ENCODE measurements at places on chromosomes 7 and 10. TPM values are rescaled to one million over a fixed set of nuclear protein-coding genes. Genes with fewer than 3 reads are reported as not detected.

GRM8 gene
- not detected for total RNA-seq

- H3K36me3 ChIP-seq = no peaks in the 10 kb centered on the region
- H3K4me3 ChIP-seq = no peak overlapping the region
- H3K4me1 ChIP-seq = no peaks in the 10 kb centered on the region
- no peak for DNase-seq
- H3K27me3 ChIP-seq = no peaks in the 10 kb centered on the region
Measured at GRCh38 chr7:50426280-50427045, 23.7 kb downstream of the FIGNL1 start.

DNA sequence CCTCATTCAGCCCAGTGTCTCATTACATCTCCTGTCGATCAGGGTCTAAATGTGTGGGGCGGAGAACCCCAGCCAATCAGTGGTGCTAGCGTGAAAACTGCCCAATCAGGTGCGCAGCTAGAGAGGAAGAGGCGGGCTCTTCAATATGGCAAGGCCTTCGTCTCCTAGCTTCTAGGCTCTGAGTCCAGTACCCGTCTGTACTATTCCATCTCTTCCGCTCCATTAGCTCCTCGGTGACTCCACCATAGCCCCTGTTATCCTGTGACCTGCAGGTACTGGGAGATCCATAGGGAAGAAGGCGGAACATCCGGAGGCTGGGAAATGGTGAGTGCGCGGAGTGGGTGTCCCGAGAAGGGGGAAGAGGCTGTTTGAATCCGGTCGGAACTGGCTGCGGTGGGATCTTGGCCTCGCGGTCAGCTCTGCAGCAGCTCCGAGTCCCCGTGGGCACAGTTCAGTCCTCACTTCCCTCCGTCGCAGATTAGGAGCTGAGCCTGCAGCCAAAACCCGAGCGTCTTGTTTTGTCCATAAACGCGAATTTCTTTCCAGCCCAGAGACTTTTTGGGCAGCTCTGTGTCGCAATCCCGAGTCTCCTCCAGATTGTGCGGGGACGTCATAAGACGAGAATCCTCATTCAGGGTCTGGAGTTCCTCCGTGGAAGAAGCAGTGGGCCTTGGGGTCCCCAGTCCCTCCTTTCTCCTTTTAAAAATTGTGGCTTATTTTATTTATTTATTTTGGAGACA lies at the start of gene ZNF727:
Gene ZNF727 (plus strand): TSS at position 134 of the 740 bp plus-strand sequence. CDS start 188 bp downstream, at position 322.
- H3K4me3 ChIP-seq = peak within 1 kb of the TSS; percentile 73
- H3K4me1 ChIP-seq = no peaks in the 10 kb centered on the region
- H3K27ac ChIP-seq = peak within 1 kb of the TSS; percentile 78
- DNase-seq = peak; percentile 75
- H3K27me3 ChIP-seq = no peaks in the 10 kb centered on the region
- no peaks in the 10 kb centered on the region for H3K36me3 ChIP-seq

DNA sequence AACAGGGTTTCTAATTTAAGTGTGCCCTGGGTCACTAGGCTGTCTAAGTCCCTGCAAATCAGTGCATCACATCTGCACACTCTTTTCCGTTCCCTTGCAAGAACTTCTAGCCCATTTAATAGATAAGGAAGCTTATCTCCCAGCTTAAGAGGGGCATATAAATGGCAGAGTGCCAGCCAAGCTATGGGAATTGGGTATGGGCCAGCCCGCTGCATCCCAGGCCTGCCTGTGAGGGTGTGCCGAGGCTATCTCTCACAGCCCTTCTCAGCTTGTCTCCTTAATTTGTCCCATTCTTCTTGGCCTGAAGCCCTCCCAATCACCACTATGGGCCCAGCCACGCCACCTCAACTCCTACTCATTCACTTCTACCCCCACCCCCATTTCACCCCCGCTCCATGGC lies 14.7 kb downstream of the AQP1 start:
- H3K4me1 ChIP-seq = peaks cover 16% of the 10 kb centered on the region
- no peak for DNase-seq
- no peaks in the 10 kb centered on the region for H3K27me3 ChIP-seq
- no peak overlapping the region for H3K27ac ChIP-seq
- no peak overlapping the region for H3K4me3 ChIP-seq

EPDR1 gene
- 51.9 TPM for total RNA-seq

GRCh38 chr7:154986200-154986945 lies 16.6 kb downstream of the PAXIP1 start:
- H3K27ac ChIP-seq = no peak overlapping the region
- H3K4me1 ChIP-seq = peaks cover 8% of the 10 kb centered on the region
- no peaks in the 10 kb centered on the region for H3K27me3 ChIP-seq
- H3K36me3 ChIP-seq = no peaks in the 10 kb centered on the region
- no peak for DNase-seq

GRCh38 chr10:77898323-77899079 lies 28.1 kb downstream of the DLG5 start:
- peak overlapping the region; percentile 47 for H3K27ac ChIP-seq
- H3K4me3 ChIP-seq = no peak overlapping the region
- H3K27me3 ChIP-seq = no peaks in the 10 kb centered on the region
- peaks cover 53% of the 10 kb centered on the region for H3K4me1 ChIP-seq
- no peak for DNase-seq
- no peaks in the 10 kb centered on the region for H3K36me3 ChIP-seq

- H3K4me1 ChIP-seq = no peaks in the 10 kb centered on the region
- H3K36me3 ChIP-seq = no peaks in the 10 kb centered on the region
- H3K27me3 ChIP-seq = no peaks in the 10 kb centered on the region
- DNase-seq = no peak
- H3K4me3 ChIP-seq = no peak overlapping the region
Measured at GRCh38 chr7:121966276-121966934, 93.4 kb downstream of the PTPRZ1 start.

MMD2 gene
- total RNA-seq = not detected

RADIL gene
- 2.3 TPM for total RNA-seq

DNA sequence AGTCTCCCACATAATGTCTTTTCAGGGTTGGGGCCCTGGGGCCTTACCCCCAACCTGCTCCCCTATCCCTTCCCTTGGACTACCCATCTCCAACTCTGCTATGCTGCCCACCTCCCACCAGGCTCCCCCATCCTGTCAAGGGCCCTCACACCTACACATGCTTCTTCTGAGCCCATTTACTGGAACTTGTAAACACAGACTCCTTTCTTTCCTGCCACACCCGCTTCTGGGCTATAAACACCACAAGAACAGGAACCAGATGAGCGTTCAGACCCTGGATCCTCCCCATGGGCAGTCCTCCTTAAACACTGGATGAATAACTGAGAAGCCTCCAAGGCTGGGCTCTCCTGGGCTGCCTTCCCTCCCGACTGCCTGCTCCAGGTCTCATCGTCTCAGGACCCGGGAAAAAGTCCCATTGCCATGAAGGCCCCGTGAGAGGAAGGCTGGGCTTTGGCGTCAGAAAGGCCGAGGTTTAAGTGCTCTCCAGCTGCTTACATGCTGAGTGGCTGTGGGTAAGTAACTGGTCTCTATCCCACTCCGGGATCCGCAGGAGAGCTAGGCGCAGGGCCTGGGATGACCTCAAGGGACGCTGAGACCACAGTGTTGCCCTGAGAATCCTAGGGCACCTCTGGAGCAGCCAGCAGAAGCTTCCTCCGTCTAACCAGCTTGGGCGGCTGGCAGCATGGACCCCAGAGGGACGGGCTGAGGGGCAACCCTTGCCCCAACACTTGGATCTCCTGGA lies 15.6 kb upstream of the CRHR2 start:
- no peaks in the 10 kb centered on the region for H3K36me3 ChIP-seq
- H3K27me3 ChIP-seq = no peaks in the 10 kb centered on the region

GRCh38 chr10:98224509-98224908 lies 43.5 kb downstream of the LOXL4 start:
- no peak overlapping the region for H3K4me3 ChIP-seq
- no peaks in the 10 kb centered on the region for H3K36me3 ChIP-seq
- DNase-seq = no peak
- no peaks in the 10 kb centered on the region for H3K27me3 ChIP-seq
- no peak overlapping the region for H3K27ac ChIP-seq
- H3K4me1 ChIP-seq = peaks cover 9% of the 10 kb centered on the region

DNA sequence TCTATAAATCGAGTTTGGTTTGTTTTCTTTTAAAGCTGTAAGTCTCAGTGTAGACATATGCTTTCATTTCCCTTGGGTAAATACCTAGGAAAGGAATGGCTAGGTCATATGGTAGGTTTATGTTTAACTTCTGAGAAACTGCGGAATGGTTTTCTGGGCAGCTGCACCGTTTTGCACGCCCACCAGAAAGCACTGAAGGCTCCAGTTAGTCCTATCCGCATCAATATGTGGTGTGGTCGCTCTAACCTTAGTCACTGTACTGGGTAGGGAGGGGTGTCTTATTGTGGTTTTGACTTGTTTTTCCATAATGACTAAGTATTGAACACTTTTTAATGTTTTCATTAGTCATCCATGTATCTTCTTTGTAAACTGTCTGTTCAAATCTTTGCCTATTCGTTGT lies 279.5 kb upstream of the AKR1E2 start:
- no peaks in the 10 kb centered on the region for H3K4me1 ChIP-seq
- H3K27me3 ChIP-seq = no peaks in the 10 kb centered on the region
- no peak overlapping the region for H3K4me3 ChIP-seq
- no peak overlapping the region for H3K27ac ChIP-seq
- DNase-seq = no peak
- no peaks in the 10 kb centered on the region for H3K36me3 ChIP-seq

GRCh38 chr7:135884495-135885232 lies 92.5 kb downstream of the MTPN start:
- no peaks in the 10 kb centered on the region for H3K36me3 ChIP-seq
- DNase-seq = no peak
- H3K4me1 ChIP-seq = no peaks in the 10 kb centered on the region
- H3K4me3 ChIP-seq = no peak overlapping the region

DNA sequence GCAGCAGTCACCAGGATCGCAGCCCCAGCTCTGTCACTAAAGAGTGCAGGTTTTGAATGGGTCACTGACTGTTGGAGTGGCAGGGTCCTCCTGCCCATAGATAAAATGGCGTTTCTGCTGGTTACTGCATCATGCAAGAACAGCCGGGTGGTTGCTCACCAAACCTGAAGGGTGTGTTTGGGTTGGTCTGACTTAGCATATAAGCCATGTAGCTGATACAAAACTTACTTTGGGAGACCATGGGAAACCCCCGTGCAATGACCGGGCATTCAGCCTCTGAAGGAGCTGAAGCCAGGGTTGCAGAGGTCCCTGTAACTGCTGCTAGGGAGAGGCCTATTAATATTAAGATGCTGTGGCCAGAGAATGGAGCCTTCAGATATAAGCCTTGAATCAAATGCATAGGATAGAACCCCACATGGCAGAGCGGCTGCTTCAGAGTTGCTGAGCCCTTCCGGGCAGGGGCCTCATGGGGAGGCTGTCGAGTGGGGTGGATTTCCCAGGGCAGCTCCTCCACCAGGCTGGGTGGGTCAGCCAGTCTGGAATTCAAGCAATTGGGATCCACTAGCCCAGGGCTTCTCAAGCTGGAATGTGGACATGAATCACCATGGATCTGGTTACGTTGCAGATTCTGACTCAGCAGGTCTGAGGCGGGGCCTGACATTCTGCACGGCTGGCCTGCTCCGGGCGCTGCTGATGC lies 70.9 kb upstream of the CTBP2 start:
- H3K4me1 ChIP-seq = peaks cover 4% of the 10 kb centered on the region
- no peaks in the 10 kb centered on the region for H3K27me3 ChIP-seq
- H3K36me3 ChIP-seq = no peaks in the 10 kb centered on the region
- DNase-seq = peak; percentile 61
- H3K4me3 ChIP-seq = no peak overlapping the region

GRCh38 chr7:154789404-154789803 lies 213.5 kb downstream of the PAXIP1 start:
- no peaks in the 10 kb centered on the region for H3K36me3 ChIP-seq
- no peaks in the 10 kb centered on the region for H3K4me1 ChIP-seq
- DNase-seq = no peak
- no peaks in the 10 kb centered on the region for H3K27me3 ChIP-seq
- H3K4me3 ChIP-seq = no peak overlapping the region

GRCh38 chr10:7501157-7501556 lies 90.3 kb upstream of the SFMBT2 start:
- no peaks in the 10 kb centered on the region for H3K27me3 ChIP-seq
- no peaks in the 10 kb centered on the region for H3K4me1 ChIP-seq
- no peak overlapping the region for H3K27ac ChIP-seq
- no peak overlapping the region for H3K4me3 ChIP-seq
- DNase-seq = no peak

CHST3 gene
- total RNA-seq = 16.2 TPM

- no peaks in the 10 kb centered on the region for H3K36me3 ChIP-seq
- DNase-seq = no peak
- no peak overlapping the region for H3K27ac ChIP-seq
Measured at GRCh38 chr10:75664968-75665367, 233.5 kb downstream of the LRMDA start.

ZNF853 gene
- total RNA-seq = 10.4 TPM

DNA sequence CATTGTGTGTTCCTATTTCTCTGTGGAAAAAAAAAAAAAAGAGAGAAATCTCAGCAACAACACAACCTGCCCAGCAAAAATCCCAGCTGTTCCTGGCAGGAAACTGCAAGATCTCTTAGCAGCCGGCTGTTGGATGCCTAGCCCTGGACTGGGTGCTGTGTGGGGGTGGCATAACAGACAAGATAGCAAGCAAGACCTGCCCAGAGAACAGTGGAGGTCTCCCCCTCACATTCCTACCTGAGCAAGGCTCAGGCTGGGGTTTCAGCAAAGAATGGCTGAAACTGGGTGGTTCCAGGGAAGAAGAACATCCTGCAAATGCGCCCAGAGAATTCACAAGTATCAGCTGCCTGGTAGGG lies 248.8 kb upstream of the ZMIZ1 start:
- no peaks in the 10 kb centered on the region for H3K27me3 ChIP-seq
- H3K4me3 ChIP-seq = no peak overlapping the region
- no peak for DNase-seq
- H3K4me1 ChIP-seq = no peaks in the 10 kb centered on the region
- H3K36me3 ChIP-seq = no peaks in the 10 kb centered on the region
- no peak overlapping the region for H3K27ac ChIP-seq

DNA sequence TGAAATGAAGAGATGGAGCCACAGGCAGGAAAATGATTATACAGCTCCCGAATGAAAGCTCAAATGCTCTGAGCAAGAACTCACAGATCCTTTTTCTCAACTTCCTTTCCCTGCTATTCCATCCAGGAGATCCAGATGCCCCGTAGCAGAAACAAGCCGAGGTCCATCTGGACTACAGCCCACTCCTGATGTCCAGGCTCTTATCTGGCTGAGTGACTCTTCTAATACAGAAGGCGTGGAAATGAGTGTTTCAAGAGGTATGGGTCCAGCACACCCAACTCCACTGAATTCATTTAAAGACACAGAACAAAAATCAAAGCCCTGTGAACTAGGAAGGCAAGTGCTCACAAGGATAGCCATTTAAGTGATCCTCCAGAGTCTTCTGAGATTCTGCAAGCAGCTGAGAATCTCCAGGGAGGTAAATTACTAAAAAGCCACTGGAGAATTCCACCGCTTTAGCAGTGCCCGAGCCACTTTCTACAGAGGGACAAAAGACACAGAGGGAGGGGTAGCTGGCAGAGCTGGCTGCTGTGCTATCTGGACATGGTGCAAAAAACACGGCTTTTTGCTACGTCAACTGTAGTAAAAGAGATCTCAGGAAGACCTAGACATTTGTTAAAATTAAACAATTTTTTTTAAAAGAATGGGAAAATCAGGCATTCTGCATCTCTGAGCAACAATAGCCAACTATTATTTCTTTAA lies 24.5 kb downstream of the FAM171A1 start:
- H3K27ac ChIP-seq = no peak overlapping the region
- DNase-seq = no peak
- H3K4me3 ChIP-seq = no peak overlapping the region
- no peaks in the 10 kb centered on the region for H3K36me3 ChIP-seq

OR2AE1 gene
- not detected for total RNA-seq

- peaks cover 4% of the 10 kb centered on the region for H3K4me1 ChIP-seq
- no peak for DNase-seq
- H3K27ac ChIP-seq = no peak overlapping the region
- no peaks in the 10 kb centered on the region for H3K36me3 ChIP-seq
- H3K4me3 ChIP-seq = no peak overlapping the region
- peaks cover 4% of the 10 kb centered on the region for H3K27me3 ChIP-seq
Measured at GRCh38 chr10:110527731-110528171, 30.0 kb downstream of the DUSP5 start.

ZNF804B gene
- not detected for total RNA-seq

Measured in psoas muscle (tissue), 8 donors.